ENCODE measurements at places on chromosomes 7 and 10.

DNA sequence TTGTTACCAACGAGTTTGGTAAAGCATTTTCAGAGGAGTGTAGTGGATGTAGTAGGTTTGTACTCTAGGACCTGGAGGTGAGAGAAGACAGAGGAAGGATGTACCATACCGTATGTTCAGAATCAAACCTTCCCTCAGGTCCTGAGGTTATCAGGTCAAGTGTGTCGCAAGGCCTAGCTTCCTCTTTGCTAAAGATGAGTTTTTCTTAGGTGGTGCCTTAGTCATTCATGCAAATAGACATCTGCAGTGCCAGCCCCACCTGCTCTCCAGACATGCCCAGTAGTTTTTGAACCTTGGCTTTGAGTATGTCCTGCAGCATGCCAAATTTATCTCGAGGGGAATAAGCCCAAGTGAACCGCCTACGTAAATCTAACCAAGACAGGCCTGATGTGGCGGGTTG lies 71.3 kb downstream of the HDAC9 start:
- DNase-seq, result no peak

DNA sequence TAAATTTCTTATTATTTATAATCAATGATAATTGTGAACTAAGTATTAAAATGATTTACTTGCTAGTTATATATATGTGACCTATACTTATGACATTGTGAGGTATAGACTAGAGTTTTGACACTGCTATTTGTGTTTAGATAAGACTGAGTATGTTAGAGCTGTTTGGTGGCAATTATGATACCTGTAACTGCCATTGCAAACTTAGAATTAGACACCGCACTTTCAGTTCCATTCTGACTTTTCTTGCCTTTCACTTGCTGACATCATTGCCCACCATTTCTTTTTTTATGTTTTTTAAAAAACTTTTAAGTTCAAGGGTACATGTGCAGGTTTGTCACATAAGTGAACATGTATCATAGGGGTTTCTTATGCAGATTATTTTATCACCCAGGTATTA lies 214.5 kb downstream of the MBL2 start:
- no peak for DNase-seq

- no peak for DNase-seq
These were observed 167.4 kb upstream of the SH2B2 start for GRCh38 chr7:102119213-102119651.

DNA sequence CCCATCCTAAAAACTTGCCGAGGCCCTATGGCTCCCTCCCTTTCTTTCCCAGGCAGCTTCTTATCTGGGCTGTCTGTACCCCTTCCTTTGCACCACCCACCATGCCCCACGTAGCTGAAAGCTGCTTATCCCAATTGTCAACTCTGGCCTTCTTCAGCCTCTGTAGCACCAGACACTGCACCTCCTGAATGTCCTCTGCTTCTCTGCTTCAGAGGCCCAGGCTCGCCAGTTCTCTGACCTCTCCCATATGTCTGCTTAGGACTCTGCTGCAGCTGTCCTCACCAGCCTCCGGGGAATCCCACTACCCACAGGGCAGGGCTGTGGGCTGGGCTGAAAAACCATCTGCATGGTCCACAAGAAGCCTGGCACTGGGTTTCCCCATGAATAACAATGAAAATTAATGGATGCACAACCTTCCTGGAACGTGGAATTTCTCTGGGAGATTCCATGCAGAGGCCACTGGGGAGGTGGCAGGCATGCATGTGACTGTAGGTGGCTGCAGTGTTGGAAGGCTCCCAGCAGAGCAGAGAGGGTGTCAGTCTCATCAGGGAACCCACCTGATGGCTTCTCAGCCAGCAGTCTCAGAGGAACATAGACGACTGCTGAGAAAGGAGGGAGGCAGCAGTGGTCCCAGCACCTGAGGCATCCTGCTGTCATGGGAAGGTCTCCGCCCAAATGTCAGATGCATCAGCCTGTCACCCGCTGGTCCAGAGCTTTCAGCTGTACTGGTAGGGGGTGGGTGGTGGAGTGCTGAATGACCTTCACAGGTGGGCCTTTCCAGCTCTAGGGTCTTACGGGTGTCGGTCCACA lies 16.8 kb upstream of the SH2D4B start:
- no peak for DNase-seq

DNA sequence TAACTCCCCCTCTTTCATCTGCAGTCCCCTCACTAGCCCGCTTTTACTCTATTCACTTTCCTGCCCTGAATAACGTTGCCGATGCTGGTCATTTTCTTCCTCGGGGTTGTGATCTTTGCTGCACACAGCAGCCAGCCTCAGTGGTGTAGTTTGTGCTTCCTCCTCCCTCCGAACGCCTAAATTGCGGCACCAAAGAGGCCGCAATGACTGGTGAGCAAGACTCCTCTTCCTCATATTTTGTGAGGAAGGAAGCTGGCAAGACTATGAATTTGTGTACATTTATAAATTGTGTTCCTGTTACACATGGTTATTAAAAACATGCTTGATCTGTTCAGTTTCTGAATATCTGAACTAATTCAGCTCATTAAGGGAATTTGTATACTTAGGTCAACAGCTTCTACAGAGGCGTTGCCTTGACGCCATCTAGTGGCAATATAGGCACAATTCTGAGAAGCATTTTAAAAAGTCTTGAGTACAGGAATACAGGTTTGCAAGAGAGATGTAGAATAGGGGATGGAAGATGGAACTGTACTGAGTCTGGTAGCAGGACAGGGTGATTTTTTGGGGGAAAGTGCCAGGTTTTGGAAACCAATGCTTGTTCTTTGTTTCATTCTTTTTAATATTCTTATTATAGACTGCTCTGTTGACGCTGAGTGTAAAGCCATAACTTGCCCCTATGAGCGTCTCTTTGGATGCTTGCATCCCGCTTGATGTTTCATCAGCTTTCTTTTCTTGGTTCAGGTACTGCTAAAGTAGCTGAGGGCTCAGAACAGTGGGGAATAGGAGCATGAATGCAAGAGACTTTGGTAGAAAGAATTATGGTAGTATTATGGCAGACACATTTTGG lies 4.1 kb upstream of the TAS2R5 start:
- peak; percentile 15 for DNase-seq

DNA sequence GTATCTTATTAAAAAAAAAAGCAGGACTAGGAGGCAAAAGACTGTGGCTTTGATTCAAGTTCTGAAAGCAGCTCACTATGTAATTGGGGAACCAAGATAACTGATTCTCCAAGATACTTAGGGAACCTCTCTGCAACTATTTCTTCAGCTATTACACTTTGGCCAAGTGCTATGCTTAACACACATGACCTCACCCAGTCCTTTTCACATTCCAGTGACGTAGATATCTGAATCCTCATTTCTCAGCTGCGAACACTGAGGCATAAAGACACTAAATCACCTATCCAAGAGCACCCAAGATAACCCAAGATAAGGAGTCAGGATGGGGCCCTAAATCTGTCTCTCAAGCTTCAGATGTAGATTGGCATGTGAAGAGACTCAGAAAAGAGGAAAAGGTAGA lies 133.6 kb downstream of the GLI3 start:
- no peak for DNase-seq

DNA sequence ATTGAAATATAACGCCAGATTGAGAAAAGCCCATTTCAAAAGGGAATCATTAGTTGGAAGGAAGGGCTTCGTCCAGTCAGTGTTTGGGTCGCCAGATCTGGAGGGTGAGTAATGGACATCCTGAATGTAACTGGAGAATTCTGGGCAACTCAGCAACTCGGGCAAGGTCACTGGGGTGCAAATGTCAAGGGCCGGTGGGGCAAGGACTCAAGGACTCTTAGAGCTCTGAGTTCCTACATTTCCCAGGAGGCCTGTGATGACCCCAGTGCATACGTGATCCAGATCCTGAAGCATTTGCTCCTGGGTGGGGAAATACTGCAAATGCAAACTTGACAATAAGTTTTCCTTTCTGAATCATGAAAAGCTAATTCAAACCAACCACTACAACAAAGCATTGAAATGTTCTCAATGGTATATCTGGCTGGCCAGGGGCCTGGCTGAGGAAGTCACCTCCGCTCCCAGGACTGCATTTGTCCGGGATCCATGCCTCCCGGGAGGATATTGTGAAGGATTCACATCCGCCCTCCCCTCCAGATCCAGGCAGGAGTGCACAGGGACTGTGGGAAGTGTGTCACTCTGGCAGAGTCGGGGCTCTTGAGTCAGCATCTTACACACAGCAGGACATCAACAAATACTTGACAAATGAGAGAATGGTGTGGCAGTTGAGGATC lies 164.0 kb downstream of the FANK1 start:
- no peak for DNase-seq

DNA sequence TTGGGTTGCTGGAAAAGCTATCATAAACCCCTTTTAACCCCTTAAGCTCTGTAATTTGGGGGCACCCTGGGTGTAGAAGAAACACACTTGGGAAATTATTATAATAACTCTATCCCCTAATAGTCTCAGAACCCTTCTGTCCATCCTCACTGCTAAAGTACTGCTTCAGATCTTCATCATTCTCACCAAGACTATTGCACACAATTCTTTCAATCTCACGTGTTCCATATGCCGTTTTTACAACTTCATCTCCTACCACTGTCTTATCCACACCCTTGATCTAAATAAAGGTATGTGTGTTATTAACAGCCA lies 15.8 kb downstream of the ANKRD22 start:
- no peak for DNase-seq

DNA sequence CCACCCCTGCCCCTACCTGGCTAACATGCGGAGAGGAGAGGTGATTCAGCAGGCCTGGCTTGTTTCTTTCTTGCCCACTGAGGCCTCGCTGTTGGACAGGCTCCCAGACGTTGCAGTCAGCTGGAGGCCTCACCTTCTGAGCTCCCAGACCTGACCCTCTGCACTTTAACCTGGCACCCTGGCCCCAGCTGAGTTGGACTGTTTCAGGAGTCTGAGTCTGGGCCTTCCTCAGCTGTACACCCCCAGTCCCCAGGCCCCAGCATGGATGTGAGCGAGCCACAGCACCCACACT lies 35.0 kb downstream of the UNC5B start:
- no peak for DNase-seq

DNA sequence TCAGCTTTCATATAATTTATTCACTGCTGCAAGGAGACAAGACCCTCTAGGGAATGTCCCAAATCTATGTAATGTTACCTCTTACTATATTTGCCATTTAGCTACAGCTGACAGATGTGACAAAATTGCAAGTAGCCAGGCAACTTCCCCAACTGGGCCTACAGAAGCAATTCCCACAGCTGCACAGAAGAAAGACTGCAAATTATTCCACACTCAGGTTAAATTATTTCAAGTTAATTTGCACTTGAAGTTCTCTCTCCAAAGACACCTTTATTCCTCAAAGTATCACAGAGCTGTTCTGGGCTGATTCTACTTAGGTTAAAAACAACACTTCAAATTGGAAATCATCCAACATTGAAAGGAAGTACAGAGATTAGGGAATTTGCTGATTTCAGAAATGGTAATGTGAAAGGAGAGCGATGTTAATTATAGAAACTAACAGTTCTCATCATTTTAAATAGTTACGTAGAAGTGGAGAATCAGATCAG lies 133.6 kb downstream of the THSD7A start:
- no peak for DNase-seq

- no peak for DNase-seq
These were observed 191.8 kb upstream of the PLXNA4 start for GRCh38 chr7:132768099-132768498.

DNA sequence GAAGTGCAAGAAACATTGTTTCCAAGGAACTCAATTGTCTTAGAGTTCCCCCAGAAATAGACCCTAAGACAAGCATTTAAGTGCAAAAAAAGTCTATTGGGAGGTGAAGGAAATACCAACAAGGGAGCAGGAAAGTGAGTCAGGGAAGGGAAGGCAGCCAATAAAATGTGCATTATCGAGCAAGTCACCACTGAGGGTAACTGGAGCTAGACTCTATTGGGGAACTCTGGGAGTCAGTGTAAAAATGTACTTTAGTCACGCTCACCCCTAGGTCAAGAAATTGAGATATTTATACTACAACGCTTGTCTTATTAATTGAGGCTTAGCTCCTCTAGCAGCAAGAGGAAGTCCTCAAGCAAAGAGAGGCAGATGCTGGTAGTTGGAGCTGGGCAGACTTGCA lies 137.7 kb downstream of the RTKN2 start:
- no peak for DNase-seq

DNA sequence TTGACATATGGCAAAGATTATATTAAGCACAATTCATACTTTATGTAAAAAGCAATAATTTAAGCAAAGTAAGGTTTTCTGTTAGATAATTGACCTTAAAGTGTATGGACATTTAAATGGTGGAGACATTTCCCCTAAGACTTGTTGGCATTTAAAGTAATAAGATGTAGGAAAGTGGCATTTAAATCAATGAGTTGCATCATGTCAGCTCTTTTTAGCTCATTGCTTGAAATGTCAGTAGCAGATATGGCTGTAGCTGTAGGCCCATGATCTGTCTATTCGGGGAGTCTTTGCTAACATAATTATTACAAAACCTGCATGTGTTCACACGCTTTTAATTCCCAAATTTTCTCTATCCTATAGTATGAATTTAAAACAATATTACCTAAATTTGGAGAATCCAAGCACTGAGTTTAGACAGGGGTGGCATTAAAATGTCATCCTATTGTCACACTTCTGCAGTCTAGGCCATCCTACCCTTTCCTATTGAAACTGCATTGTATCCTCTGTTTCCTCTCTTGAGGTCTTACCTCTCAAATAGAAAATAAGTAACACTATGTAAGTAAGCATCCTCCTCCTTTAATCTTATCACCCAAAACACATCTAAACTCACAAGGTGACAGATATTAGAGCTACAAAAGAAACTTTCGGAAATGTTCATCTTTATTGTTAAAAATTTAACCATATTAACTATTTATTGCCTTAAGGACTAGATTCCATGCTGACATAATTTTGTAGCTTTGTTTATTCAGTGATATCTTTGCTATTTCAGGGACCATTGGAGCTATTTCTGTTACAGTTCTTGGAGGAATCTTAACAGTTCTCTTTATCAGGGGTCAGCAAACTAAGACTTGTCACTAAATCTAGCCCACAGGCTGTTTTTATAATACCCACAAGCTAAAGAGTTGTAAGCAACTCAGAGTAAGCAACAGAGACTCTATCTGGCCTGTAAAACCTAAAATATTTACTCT lies 91.2 kb downstream of the LCOR start:
- no peak for DNase-seq

DNA sequence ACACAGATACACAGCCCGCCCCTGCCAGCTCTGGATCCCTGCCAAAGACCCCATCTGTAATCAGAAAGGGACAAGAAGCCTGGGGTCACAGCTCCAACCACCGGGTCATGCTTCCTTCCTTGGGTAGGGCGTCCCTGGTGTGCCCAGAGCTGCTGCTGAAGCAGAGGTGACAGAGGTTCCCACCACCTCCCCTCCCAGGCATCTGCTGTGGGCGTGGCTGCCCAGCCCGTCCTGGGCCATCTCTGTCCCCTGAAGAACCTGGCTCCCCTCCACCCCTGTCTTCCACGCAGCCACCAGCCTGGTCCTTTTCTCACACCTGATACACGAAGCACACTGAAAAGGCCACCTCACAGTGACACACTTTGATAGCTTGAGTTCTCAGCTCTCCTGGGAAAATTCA lies 38.2 kb upstream of the CPXM2 start:
- no peak for DNase-seq

DNA sequence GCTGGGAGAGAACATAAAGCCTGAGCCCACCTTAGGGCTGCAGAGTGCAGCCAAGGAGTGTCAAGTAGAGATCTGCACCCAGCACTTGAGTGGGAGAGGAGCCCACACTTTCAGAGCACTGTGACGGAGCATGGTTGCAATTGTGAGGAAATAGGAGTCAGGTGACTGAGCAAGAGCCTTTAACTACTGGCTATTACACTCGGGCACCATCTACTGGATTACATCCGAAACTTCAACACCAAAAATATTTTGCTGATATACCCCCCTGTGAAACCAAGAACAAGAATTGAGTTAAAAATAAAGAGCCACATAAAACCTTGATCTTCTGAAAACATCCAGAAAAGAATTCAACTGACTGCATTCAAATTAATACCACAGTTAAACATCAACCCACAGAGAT lies 657.9 kb downstream of the NXPH1 start:
- DNase-seq, result no peak

All from endothelial cell (in vitro differentiated cells).